ENCODE measurements at places on chromosomes 3 and 15.

- DNase-seq = no peak
Observed at GRCh38 chr3:186239321-186239720, 122.7 kb downstream of the DGKG start.

DNA sequence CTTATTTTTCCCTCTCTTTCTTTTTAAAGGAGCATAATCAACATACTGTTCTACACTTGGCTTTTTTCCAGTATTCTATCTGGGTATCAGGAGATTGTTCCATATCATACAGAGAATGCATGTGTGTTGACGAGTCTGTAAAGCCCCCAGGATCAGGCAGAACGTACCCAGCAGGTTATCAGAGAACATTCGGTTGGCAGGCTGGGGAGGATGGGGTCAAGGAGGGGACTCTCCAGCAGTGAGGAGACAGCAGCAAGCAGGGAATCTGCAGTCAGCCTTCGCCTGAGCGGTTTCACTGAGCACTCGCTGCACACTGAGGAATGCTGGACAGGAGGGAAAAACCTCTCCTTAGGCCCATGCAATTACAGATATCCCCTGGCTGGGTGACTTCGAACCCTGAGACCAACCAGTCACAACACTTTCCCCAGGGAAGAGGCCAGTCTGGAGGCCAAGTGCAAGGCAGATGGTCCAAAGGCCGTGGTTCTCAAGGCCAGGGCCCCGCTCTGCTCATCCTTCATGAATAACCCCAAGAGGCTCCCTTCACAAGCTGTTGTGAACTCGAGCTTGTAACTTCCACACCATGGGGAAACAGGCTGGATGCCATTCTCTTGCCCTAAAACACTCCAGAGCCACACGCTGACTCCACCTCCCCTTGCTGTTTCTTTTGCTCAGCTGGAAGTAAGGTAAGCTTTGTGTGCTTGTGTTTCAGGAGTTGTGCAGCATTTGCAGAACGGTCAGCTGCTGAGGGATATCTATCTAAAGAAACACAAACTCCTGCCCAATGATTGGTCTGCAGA lies 60.1 kb downstream of the PXYLP1 start:
- DNase-seq = no peak

DNA sequence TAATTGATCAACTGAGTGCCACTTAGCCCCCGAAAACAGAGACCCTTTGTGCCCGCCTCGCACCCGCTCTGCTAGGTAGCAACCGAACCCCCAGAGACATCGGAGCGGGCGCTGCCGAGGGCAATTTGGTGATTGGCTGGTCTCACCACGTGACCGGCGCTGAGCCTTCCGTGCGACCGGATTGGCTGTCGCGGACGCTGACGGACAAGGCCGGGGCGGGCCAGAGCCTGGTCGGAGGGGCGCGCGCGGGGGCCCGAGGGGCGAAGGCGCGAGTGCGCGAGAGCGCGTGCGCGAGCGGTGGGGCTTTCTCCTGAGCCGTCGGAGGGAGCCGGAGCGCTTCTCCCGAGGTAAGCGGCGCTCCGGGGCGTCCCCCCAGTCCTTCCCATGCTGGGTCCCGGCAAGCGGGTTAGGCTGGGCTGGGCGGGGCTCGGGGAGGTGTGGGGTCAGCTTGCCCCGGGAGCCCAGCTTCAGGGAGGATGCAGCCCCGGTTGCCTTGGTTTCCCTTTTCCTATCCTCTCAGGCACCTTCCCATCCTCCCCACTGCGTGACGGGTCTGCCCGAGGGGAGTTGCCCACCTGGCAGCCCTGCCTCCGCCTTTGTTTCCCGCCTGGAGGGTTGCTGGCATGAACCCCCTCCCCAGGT lies at the start of gene TMEM108:
Gene TMEM108 (plus strand): TSS at position 303 of the 642 bp plus-strand sequence.
- DNase-seq = peak; percentile 38

GRCh38 chr3:151871639-151872468 lies 1.6 kb upstream of the SUCNR1 start:
- no peak for DNase-seq

- no peak for DNase-seq
Observed at GRCh38 chr15:36893276-36893675, 207.1 kb downstream of the MEIS2 start.

DNA sequence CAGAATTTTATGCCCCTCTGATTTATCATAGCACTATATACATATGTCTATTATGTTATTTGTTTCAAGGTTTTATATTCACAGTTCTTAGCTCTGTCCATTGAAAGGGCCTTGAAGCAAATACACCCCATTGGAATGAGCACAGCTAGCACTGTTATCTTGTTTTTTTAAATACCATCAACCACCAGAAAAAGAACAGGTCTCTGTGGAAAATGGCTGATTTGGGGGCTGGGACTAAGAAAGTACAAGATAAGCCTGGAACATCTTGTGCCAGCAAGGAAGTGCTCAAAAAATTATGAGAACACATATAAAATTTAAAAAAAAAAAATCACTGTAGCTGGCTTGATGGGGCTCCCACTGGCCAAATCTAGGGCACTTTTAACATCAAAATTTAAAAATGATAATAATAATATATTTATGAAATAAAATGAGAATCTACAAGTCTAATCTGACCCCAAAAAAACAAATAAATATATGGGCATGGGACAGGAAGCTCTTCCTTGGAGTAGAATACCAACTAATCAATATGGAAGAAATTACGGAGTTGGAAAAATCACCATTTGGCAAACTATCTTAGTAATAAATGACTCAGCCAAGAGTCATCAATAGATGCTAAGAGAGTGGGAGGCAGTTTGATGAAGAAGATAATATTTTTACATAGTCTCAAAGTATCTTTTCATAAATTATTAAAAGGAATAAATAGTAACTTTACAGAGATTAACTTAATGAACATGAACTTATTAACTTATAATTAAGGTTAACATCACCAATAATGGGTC lies 20.5 kb downstream of the IFT80 start:
- DNase-seq = no peak

All from T-helper 2 cell (primary cell).